Fibroblast of skin of back (primary cell): ENCODE measurements at places on chromosomes 3 and 15.

DNA sequence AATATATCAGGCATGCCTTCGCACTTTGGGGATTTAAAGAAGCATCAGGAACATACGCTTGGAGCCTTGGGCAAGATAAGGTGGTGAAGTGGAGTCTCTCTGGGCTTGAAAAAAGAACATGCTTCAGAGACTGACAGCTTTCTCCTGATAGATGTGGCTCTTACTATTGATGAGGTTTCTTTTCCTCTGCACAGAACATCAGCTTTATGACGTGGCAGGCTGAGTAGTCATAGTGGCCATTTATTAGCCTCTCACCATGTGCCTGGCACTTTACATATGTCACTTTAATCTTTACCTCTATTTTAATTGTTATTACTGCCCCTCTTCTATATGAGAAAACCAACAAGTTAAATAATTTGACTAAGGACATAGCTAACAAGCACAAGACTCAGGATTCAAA lies 19.0 kb upstream of the LRRC58 start:
- DNase-seq, result no peak

DNA sequence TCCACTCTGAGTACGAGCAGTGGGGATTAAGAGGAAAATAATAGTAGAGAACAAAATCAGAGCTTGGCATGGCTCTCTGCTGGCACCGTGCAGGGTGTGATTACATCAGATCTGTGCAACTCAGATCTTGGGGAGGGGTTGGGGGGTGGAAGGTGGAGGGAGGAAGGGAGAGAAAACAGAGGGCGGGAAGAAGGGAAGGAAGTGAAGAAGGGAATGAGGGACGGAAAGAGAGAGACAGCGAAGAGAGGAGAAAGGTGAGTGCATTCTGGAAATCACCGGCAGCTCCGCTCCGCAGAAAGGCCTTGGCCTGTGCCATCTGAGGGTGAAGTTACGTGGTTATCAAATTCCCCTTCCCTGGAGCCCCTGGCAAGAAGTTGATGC lies 31.0 kb upstream of the ADAMTS17 start:
- DNase-seq, result no peak

GRCh38 chr3:74599564-74599963 lies 14.9 kb downstream of the CNTN3 start:
- DNase-seq, result no peak

GRCh38 chr3:183564046-183564445 lies 8.5 kb upstream of the KLHL6 start:
- DNase-seq, result no peak

DNA sequence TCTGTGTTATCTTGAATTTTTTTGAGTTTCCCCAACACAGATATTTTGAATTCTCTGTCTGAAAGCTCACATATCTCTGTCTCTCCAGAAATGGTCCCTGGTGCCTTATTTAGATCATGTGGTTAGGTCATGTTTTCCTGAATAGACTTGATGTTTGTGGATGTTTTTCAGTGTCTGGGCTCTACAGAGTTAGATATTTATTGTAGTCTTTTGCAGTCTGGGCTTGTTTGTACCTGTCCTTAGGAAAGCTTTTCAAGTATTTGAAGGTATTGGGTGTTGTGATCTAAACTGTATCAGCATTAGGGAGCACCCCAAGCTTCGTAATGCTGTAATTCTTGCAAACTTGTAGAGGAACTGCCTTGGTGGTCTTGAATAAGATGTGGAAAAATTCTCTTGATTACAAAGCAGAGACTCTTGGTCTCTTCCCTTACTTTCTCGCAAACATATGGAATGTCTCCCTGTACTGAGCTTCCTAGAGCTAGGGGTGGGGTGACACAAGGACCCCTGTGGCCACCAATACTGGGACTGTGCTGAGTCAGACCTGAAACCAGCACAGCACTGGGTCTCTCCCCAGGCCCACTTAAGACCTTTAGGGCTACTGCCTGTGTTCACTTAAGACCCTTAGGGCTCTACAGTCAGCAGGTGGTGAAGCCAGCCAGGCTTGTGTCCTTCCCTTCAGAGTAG lies 26.5 kb downstream of the TM4SF18 start:
- DNase-seq, result no peak

GRCh38 chr15:93866948-93867347 lies 364.4 kb upstream of the MCTP2 start:
- no peak for DNase-seq

DNA sequence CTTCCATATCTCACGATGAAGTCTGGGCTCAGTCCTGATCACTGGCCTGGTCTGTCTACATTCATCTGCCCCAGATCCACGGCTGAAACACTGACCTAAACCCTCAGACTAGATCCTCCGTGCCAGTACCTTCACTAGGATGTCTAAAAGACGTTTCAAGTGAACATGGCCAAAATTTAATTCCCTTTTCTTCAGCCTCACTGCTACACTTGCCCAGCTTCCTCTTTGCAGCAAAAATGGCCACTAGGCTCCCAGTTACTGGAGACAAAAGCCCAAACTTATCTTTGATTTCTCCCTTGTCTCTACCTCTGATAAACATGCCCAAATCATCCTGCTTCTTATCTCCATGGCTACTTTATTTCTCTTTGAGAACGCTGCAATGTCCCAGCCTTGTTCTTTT lies 1.7 kb downstream of the RASSF1 start:
- no peak for DNase-seq
